ENCODE measurements at places on chromosomes 7 and 10. TPM values are rescaled to one million over a fixed set of nuclear protein-coding genes. Genes with fewer than 3 reads are reported as not detected.

DNA sequence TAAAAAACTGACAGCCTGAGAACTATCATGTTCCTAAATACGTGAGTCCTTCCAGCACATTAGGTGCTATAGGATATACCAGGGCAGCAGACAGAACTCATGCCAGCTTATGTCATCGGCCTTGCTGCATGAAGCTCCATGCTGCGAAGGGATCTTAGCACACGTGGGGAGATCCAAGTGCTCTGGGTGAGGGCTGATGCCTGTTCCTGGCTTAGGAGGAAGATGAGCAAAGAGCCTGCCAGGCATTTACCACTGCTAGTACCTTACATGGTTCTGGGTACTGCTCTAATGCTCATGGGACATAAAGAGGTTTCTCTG is 43.2 kb downstream of the SVIL start:
- peaks cover 12% of the 10 kb centered on the region for H3K4me1 ChIP-seq
- H3K36me3 ChIP-seq = no peaks in the 10 kb centered on the region
- no peak overlapping the region for H3K4me3 ChIP-seq
- no peak for DNase-seq
- no peaks in the 10 kb centered on the region for H3K27me3 ChIP-seq

- no peak overlapping the region for H3K4me3 ChIP-seq
- DNase-seq = peak; percentile 11
- H3K36me3 ChIP-seq = no peaks in the 10 kb centered on the region
- H3K4me1 ChIP-seq = no peaks in the 10 kb centered on the region
- H3K27ac ChIP-seq = no peak overlapping the region
Measured at GRCh38 chr10:130757271-130757670, 554.2 kb downstream of the TCERG1L start.

DNA sequence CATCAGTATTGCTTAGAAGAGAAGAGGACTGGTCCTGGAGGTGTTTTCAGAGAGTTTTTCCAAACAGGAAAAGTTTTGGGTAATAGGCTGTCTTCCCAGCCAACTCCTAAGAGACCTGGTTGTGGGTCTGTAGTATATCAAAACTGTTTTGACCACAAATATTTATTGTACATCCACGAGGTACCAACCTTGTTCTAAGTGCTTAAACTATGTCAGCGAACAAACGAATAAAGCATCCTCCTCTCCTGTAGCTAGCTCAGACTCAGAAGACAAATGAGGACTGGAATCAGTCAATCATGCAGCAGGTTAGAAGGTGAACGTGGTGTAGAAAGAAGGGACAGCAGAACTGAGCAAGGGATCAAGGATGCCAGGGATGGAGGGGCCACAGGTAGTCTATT is 61.6 kb upstream of the MKI67 start:
- DNase-seq = no peak
- H3K36me3 ChIP-seq = no peaks in the 10 kb centered on the region
- no peak overlapping the region for H3K4me3 ChIP-seq
- H3K4me1 ChIP-seq = no peaks in the 10 kb centered on the region
- H3K27me3 ChIP-seq = peaks cover 22% of the 10 kb centered on the region

DNA sequence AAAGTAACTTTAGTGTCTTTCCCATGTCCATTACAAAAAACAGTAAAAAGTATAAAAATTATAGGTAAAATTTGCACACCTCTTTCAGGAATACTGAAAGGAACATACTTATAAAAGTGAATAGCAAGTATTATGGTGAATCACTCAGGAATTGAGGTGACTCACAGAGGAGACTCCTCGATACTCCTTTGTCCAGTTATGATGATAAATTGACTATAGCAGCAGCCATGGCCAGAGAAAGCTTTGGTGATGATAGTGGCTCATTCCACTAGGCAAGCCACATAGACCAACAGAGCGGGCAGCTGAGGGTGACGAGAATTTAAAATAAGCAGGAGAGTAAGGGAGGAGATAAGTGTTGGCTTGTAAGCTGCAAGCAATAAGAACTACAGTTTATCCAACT is 1231.1 kb upstream of the CELF2 start:
- H3K27me3 ChIP-seq = no peaks in the 10 kb centered on the region
- no peak overlapping the region for H3K4me3 ChIP-seq
- no peak for DNase-seq

The PYROXD2 gene
- total RNA-seq = 13.4 TPM

The OR2AE1 gene
- total RNA-seq = not detected
